ENCODE measurements at places on chromosomes 12 and 14.

DNA sequence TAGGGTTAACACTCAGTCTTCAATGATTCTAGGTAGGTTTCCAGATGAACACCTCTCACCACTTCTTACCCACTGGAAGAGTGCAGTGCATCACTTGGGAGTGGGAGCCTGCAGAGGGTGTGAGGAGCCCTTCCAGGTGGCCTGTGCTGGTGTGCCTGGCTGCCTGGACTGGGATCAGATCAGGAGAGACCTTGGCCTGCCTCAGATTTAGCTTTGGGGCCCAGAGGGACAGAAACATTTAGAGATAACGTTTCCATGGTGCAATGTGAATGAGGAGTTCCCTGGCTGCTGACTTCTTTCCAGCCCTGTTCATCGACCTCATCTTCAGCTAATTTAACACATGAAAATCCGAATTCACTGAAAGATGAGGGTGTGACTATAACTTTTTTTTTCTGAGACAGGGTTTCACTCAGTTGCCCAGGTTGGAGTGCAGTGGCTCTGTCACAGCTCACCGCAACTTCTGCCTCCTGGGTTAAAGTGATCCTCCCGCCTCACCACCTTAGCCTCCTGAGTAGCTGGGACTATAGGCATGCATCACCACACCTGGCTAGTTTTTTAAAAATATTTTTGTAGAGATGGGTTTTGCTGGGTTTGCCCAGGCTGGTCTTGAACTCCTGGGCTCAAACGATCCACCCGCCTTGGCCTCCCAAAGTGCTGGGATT, 53.6 kb downstream of the SUSD6 start:
- H3K27ac ChIP-seq, result peak overlapping the region; percentile 77
- H3K4me3 ChIP-seq, result no peak overlapping the region
- no peaks in the 10 kb centered on the region for H3K36me3 ChIP-seq

- H3K36me3 ChIP-seq, result no peaks in the 10 kb centered on the region
- no peak overlapping the region for H3K27ac ChIP-seq
- H3K4me3 ChIP-seq, result no peak overlapping the region
- H3K27me3 ChIP-seq, result no peaks in the 10 kb centered on the region
Measured at GRCh38 chr14:73133795-73134194, 2.5 kb upstream of the PSEN1 start.

DNA sequence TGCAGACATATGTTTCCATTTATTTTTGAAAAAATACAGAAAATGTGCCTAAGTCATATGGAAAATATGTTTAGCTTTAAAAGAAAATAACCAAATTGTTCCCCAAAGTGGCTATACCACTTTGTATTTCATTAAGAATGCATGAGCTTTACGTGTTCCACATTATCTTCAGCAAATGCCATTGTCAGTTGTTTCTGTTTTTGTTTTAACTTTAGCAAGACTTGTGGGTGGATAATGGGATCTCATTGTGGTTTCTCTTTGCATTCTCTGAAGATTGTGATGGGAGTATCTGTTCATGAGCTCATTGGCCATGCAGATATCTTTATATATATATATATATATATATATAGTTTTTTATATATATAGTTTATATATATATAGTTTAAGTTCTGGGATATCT, 181.5 kb downstream of the CCER1 start:
- DNase-seq, result no peak
- no peak overlapping the region for H3K4me3 ChIP-seq
- no peaks in the 10 kb centered on the region for H3K4me1 ChIP-seq
- H3K27ac ChIP-seq, result no peak overlapping the region

DNA sequence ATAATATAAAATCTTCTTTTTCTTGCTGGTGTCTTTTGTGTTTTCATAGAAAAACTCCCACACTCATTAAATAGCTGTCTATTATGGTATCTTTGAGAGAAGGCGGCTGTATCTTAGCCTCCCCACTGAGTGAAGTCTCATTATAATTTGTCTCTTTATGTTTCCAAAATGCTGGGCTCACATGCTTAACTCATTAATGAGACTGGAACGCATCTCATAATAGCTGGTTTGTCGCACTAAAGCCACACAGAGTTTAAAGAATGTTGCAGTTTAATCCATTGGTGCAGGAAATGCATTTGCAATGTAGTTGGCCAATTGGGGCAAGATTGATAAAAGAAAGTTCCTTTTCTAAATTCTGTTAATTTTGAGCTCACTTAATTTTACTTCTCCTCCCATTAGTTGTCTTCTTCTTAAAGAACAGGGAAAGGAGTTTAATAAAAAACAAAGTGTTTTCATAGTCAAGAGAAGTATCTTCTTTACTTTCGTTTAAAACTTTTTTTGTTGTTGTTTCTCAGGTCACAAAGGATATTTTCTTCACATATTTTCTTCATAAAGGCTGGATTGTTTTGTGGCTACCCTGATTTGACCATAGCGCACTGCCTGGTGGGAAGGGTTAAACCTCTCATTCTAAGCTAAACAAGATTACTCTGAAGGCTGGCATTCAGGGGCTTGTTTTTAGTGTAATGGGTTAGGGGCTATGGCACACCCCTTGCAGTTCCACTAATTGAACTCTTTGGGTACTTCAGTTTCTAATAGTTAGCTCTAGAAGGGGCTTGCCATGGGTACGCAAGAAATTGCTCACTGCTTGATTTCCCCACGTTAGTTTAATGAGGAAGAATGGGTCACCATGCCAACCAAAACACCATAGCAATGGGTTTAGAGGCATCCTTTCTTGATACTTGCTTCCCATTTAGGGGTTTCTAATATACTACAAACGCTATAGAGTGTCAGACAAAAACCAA, 197.0 kb downstream of the TMTC2 start:
- H3K36me3 ChIP-seq, result no peaks in the 10 kb centered on the region
- peaks cover 6% of the 10 kb centered on the region for H3K4me1 ChIP-seq
- no peak overlapping the region for H3K4me3 ChIP-seq
- H3K27me3 ChIP-seq, result no peaks in the 10 kb centered on the region

DNA sequence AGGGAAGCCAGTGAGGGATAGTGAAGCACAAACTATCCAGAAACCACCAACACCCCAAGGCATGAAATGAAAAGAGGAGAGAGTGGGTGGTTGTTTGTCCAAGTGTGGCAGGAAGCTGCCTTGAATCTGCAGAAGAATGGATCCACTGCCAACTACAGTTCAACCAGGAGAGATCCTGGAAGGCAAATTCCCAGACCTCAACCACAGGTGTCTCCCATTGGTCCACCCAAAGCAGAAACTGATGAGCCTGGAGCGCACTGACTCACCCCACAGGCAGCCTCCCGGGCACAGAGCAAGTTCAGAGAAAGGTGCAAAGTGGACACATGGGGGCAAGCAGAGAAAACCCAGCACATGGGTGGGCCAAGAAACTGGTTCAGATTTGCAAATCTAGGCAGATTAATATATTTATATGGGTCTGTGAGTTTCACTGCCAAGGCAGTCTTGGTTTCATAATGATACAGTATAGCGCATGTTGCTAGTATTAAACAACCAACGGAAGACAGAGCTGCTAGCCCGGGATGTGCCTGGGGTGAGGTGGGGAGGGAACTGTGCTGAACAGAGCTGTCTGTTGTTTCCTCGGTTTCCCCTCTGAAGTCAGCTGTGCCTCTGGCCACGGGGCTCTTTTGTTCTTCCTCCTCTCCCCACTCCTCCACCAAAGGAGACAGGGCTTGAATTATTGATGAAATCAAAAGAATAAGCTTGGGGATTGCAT, 416.2 kb upstream of the CCDC196 start:
- no peaks in the 10 kb centered on the region for H3K4me1 ChIP-seq
- H3K36me3 ChIP-seq, result no peaks in the 10 kb centered on the region
- no peaks in the 10 kb centered on the region for H3K27me3 ChIP-seq
- no peak for DNase-seq
- H3K27ac ChIP-seq, result no peak overlapping the region

DNA sequence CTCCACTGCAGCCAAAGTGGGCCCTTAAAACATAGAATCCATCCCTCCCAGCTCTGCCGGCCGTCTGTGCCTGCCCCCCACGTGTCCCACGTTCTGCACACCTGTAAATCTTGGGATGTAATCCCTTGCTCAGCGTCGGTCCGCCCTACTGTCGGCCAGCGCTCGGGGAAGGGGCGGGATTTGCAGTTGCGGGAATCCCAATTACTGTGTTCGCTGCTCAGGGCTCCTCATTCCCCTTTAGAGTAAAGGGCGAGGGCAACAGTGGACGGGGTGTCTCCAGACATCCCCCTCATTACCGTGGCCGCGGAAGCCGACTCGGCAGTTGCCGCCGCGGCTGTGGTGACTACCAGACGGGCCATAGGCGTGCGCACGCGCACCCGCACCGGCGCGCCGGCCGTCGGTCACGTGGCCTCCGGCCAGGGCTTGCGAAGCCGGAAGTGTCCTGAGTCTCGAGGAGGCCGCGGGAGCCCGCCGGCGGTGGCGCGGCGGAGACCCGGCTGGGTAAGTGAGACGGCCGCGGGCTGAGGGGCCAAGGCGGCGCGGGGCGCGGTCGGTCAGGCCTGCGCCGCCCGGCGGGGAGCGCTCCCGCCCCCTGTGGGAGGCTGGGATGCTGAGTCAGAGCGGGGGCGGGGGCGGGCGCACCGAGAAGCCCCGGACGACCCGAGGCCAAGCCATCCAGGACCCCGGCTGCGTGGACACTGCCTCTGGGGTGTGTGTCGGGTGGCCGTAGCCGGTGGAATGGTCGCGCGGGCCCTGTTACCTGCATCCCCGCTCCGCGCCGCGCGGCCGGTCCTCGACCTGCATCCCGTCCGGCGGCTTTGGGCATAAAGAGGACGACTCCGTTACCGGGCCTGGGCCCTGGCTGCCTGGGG, at the start of gene TBK1:
TBK1 (plus strand) TSS at position 434 of the 872 bp plus-strand sequence. CDS start 3,751 bp downstream, outside the sequence.
- H3K27me3 ChIP-seq, result no peaks in the 10 kb centered on the region
- DNase-seq, result peak; percentile 91
- H3K36me3 ChIP-seq, result peaks cover 21% of the 10 kb centered on the region
- peaks cover 19% of the 10 kb centered on the region for H3K4me1 ChIP-seq
- peak within 1 kb of the TSS; percentile 84 for H3K4me3 ChIP-seq

- no peak overlapping the region for H3K4me3 ChIP-seq
- DNase-seq, result no peak
Measured at GRCh38 chr12:72256725-72257124, 15.4 kb upstream of the TRHDE start.

DNA sequence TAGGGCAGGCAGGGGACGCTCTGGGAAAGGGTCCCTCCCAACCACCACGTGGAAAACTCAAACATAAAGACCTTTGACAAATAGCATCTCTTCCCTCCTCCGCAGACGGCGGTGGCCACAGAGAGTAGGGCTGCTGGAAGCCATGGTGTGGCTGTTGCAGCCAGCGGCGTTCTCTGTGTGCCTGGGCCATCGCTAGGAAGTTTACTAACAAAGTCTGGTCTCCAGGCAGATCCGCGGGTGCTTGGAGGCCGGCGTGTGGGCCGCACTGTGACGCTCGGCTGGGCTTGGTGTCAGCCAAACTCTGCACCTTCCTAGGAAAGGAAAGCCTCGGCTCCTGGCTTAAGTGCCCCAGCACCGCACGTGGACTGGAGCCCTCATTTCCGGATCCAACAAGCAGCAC, 65.6 kb downstream of the CCDC88C start:
- H3K4me1 ChIP-seq, result peaks cover 16% of the 10 kb centered on the region
- H3K4me3 ChIP-seq, result no peak overlapping the region
- no peak overlapping the region for H3K27ac ChIP-seq
- no peaks in the 10 kb centered on the region for H3K27me3 ChIP-seq

GRCh38 chr14:23009483-23009938, 432 bp downstream of the C14orf93 start:
- DNase-seq, result no peak
- peak overlapping the region; percentile 63 for H3K4me3 ChIP-seq

GRCh38 chr14:61780125-61780524, 17.9 kb downstream of the SNAPC1 start:
- H3K36me3 ChIP-seq, result peaks cover 85% of the 10 kb centered on the region
- no peak overlapping the region for H3K4me3 ChIP-seq
- H3K27ac ChIP-seq, result no peak overlapping the region
- no peaks in the 10 kb centered on the region for H3K4me1 ChIP-seq
- no peak for DNase-seq

GRCh38 chr12:46404225-46404631, 31.7 kb upstream of the SLC38A2 start:
- H3K27me3 ChIP-seq, result no peaks in the 10 kb centered on the region
- H3K4me1 ChIP-seq, result peaks cover 40% of the 10 kb centered on the region
- H3K4me3 ChIP-seq, result no peak overlapping the region

- no peak overlapping the region for H3K4me3 ChIP-seq
- DNase-seq, result no peak
- H3K27ac ChIP-seq, result no peak overlapping the region
- H3K36me3 ChIP-seq, result no peaks in the 10 kb centered on the region
- peaks cover 22% of the 10 kb centered on the region for H3K27me3 ChIP-seq
- peaks cover 3% of the 10 kb centered on the region for H3K4me1 ChIP-seq
Measured at GRCh38 chr12:125178222-125178621, 113.0 kb downstream of the AACS start.

GRCh38 chr12:104223712-104224111, 8.1 kb downstream of the TXNRD1 start:
- H3K36me3 ChIP-seq, result no peaks in the 10 kb centered on the region
- H3K4me1 ChIP-seq, result peaks cover 18% of the 10 kb centered on the region
- H3K27ac ChIP-seq, result no peak overlapping the region
- DNase-seq, result no peak

DNA sequence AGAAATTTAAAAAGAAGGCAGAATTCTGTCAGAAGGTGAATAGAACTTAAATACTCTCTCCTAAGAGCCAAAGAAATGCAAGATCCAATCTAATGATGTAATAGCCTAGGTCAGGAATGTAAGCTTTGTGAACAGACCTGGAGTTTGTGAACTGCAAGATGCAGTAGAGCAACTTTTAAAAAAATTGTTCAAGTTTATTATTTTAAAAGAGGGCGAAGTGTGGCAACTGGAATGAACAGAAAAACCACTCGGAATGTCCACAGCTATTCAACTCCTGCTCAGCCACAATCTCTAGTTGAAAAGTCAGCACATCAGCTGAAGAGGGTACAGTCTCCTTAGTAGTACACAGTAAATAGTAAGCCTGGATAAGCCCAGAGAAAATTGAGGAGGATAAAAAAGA, 228.8 kb downstream of the PPFIA2 start:
- no peak for DNase-seq
- H3K36me3 ChIP-seq, result no peaks in the 10 kb centered on the region
- no peak overlapping the region for H3K4me3 ChIP-seq
- H3K4me1 ChIP-seq, result no peaks in the 10 kb centered on the region
- no peaks in the 10 kb centered on the region for H3K27me3 ChIP-seq
- no peak overlapping the region for H3K27ac ChIP-seq

DNA sequence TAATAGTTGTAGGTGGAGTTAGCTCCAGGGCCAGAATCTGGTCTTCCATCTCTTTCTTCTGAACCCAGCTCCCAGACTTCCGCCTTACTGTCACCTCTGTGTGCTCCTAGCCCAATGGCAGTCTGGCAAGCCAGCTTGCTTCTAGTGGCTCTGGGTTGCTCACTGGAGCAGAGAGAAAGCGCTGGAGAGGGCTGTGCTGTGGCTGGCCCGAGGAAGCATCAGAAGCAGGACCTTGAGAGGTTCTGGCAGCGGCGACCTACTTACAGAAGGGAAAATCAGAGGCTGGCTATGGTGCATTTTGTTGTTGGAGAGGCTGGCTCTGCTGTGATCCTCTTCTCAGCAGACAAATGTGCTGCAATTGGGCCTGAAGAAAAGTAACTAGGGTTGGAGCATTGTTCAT, 28.6 kb downstream of the KCNA5 start:
- no peak for DNase-seq
- peaks cover 6% of the 10 kb centered on the region for H3K27me3 ChIP-seq
- no peaks in the 10 kb centered on the region for H3K36me3 ChIP-seq
- no peak overlapping the region for H3K4me3 ChIP-seq

- no peak overlapping the region for H3K4me3 ChIP-seq
- DNase-seq, result no peak
- H3K27me3 ChIP-seq, result peaks cover 6% of the 10 kb centered on the region
- no peaks in the 10 kb centered on the region for H3K36me3 ChIP-seq
- H3K4me1 ChIP-seq, result peaks cover 43% of the 10 kb centered on the region
Measured at GRCh38 chr12:52494100-52494499, 1.0 kb upstream of the KRT6A start.

- no peaks in the 10 kb centered on the region for H3K27me3 ChIP-seq
- no peak overlapping the region for H3K4me3 ChIP-seq
- no peak overlapping the region for H3K27ac ChIP-seq
- no peaks in the 10 kb centered on the region for H3K4me1 ChIP-seq
Measured at GRCh38 chr12:62446754-62447452, 19.7 kb upstream of the MON2 start.

Data from suprapubic skin (tissue), 4 donors.